Epithelial cell of proximal tubule (primary cell): ENCODE measurements at places on chromosomes 7 and 10. TPM values are rescaled to one million over a fixed set of nuclear protein-coding genes. Genes with fewer than 3 reads are reported as not detected.

CTAGE15 gene
- 0.65 and 1.3 TPM in 2 replicates for total RNA-seq

ITGA8 gene
- 0.06 TPM in 1 of 2 replicates, not detected in the other for total RNA-seq

LDB3 gene
- not detected in 2 replicates for total RNA-seq

STEAP4 gene
- total RNA-seq: 0.52 and 0.80 TPM in 2 replicates

H2AZ2 gene
- total RNA-seq: 208 and 276 TPM in 2 replicates

CDHR1 gene
- total RNA-seq: 1.1 and 2.5 TPM in 2 replicates

ESYT2 gene
- 43.4 and 50.1 TPM in 2 replicates for total RNA-seq
